ENCODE measurements at places on chromosomes 11 and 22. TPM values are rescaled to one million over a fixed set of nuclear protein-coding genes. Genes with fewer than 3 reads are reported as not detected.

MS4A15 gene
- not detected for total RNA-seq

APOBEC3B gene
- 5.0 TPM for total RNA-seq

SBF1 gene
- total RNA-seq, result 120 TPM

DGCR6 gene
- total RNA-seq, result 0.88 TPM

LIPT2 gene
- 6.8 TPM for total RNA-seq

RBFOX2 gene
- total RNA-seq, result 3.1 TPM

HMGXB4 gene
- 33.7 TPM for total RNA-seq

RAB36 gene
- total RNA-seq, result 0.22 TPM

PPP2R1B gene
- 49.7 TPM for total RNA-seq

OR2AT4 gene
- total RNA-seq, result not detected

OR2AG2 gene
- total RNA-seq, result 0.45 TPM

CFAP68 gene
- total RNA-seq, result 39.1 TPM

C11orf87 gene
- not detected for total RNA-seq

Measured in activated CD8-positive, alpha-beta T cell treated with anti-CD3 and anti-CD28 coated beads for 36 hours (primary cell).